ENCODE measurements at places on chromosomes 7 and 10.
A peak's percentile ranks its signal among the peaks of the same experiment; 100 is the strongest.

DNA sequence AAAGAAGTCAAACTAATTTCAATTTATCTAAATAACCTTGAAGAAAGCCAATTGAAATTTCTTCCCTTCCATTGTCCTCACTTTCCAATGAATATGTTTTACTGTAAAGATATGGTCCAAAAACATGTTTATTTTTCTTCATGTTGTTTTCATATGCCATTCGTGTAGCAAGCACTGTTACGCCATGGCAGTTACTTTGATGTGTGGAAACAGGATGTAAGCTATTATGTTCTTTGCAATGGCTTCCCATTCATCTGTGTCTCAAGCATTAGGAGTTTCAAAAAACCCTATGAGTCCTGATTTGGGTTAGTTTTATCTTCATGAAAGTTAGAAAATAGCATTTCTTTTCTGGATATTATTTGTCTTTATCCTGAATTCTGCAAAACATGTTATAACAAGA, 31.0 kb downstream of the GPR141 start:
- no peak for DNase-seq

DNA sequence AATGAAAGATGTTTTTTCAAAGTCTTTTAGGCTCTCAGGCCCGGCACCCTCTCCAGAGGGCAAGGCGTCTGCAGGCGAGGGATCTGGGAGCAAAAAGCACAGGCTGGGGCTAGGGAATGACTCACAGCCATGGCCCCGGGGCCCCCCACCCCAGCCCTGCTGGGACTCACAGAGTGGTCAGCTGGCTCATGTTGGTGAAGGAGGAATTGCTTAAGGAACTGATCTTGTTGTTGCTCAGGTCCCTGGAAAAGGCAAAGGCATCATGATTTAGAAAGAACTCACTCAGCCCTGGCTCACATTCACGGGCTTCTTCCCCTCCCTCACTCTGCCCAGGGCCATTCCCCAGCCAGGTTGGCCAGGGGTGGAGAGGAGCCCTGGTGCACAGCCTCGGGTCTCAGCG, 151.5 kb downstream of the SLIT1 start:
- no peak for DNase-seq

GRCh38 chr10:49260644-49261296, 38.2 kb upstream of the C10orf71 start:
- DNase-seq, result no peak

DNA sequence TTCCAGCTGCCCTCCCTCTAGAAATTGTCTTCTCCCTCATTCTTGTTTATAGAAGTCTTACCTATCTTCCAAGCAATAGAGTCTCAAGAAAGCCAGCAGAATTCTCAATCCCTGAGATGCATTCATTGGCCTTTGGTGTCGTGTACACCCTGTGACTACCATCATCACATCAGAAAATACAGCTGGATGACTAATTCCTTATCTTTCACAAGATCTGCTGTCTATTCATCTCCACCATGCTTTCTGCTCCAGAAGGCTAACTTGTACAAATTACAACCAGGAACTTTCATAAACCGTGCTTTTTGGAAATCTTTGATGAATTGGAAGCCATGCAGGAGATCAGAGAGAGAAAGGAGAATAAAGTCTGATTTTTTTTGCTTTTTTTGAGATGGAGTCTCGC, 1062.9 kb upstream of the GHITM start:
- DNase-seq, result no peak

- peak; percentile 53 for DNase-seq
Observed at GRCh38 chr10:988667-989545, 672 bp downstream of the GTPBP4 start.

DNA sequence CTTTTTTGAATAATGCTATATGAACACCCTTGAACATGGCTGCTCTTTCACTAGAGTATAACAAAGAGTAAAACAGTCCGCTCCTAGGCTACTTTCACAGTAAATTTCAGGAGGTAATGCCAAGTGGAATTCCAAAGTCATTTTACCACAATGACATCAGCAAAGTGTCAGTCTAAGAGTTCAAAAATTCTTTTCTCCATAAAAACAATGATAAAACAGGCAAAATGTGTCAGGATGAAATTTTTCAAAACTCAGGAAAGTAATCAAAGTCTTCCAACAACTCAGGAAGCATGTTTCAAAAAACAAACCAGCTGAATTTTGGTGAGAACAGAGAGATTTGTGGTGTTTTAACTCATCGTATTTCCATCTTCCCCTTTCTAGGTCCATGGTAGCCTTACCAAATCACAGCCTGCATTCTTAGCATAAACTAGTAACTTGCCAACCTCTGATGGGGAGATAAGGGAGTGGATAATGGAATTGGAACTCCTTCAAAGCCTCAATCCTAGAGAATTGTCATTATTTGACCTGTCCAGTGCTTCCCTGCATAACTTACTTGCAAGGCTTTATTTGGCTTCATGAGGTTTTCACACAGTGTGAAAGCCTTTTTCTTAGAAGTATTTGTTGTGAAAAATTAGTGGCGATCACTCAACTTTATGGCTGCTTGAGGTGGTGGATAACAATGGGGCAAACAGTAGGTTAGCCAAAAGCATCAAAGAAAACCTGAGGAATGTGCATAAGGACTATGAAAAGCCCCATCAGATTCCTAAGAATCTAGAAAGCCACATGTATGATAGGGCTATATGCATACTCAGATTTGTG, 302.7 kb downstream of the HDAC9 start:
- no peak for DNase-seq

DNA sequence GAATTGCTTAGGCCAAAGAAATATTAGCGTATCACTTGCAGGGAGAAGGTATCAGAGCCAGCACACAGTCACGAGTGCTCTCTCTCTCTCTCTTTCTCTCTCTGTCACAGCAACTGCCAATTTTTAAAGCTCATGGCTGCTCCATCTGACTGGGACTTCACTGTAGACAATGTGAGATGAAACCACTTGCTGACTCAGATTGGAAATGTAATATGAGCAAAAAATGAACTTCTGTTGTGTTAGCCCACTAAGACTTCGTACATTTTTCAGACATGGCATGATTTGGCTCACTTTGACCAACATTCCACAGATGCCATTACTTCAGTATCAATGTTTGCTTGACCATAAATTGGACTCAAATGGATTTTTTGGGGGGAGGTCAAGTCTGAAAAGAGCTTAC, 68.1 kb downstream of the DGKB start:
- DNase-seq, result no peak

GRCh38 chr7:34755008-34755407, 97.0 kb downstream of the NPSR1 start:
- no peak for DNase-seq

GRCh38 chr10:131698232-131698631, 202.6 kb upstream of the PPP2R2D start:
- DNase-seq, result no peak

GRCh38 chr10:100934084-100934659, 21.4 kb downstream of the SLF2 start:
- DNase-seq, result no peak

DNA sequence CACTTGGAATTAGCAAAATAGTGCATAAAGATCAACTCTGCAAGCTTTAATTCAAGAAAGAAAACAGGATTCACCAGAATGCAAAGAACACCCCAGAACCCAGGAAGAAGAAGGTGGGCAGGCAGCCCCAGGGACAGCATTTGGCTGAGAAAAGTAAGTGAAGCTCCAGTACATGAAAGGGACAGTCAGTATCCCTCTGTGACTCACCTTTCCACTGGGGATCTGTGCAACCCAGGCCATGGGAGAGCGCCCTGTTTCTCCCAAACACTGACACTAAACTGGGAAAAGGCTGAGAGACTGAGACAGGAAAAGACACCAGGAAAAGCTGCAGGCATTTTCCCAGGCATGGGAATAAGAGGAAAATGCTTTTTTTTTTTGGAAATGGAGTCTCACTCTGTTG, 28.2 kb downstream of the SNX13 start:
- no peak for DNase-seq

DNA sequence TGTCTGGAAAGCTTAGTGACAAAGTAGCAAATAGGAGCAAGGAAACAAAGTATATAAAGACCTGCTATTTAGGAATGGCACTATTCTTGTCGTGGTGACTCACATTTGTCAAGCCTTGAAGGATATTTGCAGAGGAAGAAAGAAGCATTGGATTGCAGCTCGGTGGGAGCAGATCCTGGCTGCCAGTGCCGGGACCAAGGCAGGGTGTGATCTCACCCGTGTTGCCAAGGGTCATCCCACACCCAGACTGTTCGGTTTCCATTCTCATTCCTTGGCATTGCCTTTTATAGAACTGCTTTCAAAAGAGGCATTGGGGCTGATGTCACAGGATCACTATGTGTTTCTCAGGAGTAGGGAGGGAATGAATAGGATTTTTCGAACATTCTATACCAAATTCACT, 176.2 kb downstream of the GALNT17 start:
- DNase-seq, result no peak

DNA sequence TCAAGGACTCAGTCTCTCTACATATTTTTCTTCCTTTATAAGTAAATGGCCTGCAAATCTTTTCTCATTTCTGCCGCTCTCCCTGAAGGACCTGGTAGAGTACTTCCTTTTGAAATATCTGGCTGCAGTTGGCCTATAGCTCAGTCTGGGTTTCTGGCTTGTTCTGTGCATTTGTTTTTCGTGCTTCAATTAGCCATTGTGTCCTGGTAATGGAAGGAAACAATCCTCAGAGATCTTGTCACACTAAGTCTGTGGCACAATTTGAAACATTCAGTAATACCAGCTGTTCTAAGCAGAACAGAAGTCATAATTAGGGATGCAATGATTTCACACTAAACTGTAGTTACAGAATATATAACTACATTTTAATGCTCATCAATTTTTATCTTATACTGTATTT, 545.0 kb downstream of the NRG3 start:
- DNase-seq, result no peak

- no peak for DNase-seq
Observed at GRCh38 chr7:141527076-141527475, 24.1 kb upstream of the AGK start.

DNA sequence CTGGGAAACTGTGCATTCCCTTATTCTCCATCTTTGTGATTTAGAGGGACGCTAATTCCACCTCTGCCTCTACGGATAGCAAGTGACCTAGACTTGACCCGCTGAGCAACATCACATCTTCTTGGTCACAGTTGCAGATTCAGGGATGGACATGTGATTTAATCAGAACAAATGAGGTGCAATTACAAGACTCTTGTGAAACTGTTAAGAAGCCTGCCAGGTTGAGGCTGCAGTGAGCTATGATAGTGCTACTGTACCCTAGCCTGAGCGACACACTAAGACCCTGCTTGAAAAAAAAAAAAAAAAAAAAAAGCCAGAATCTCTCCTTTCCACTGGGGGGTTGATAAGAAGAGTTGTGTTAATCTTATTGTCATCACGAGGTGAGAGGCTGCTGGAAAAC, 14.4 kb downstream of the MPLKIP start:
- no peak for DNase-seq

DNA sequence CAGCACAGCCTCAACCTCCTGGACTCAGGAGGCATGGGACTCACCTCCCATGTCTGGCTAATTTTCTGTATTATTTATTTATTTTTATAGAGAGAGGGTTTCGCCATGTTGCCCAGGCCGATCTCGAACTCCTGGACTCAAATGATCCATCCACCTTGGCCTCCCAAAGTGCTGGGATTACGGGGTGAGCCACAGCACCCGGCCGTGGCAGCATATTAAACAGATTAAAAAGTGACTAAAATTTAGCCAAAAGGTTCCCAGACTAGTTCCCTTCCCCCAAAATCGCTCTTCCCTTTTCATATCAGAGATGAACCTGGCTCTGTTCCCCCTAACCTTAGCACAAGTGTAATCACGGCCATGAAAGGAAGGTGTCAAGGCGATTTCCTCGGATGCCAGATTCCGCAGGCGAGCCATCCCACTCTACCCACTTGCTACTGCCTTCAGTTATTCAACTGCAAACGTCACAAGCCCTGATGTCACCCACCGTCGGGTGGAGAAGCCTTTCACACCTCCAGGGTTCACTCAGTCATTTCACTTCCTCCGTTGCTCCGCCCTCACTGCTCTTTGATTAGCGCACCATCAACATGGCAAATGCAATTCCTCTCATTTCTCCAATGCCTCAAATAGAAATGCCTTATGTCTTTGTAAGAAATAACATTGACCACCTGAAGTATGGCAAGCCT, 104.7 kb upstream of the RHEB start:
- DNase-seq, result no peak

DNA sequence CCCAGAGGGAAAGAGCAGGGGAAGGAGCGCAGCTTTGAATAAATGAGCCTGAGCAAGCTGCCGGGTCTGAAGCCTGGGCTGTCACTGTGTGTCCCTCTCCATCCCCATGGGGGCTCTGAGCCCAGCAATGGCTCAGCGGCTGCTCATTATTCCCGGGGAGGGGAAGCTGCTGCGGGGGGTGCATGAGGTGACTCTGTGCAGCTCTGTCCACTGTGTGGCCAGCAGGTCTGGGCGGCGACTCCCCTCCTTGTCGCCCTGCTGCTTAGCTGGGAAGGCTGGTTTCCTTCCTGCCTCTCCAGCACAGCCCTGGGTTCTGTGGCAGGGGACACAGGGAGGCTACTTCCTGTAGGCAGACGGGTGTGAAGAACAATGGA, 234.2 kb downstream of the PRPF18 start:
- DNase-seq, result no peak

DNA sequence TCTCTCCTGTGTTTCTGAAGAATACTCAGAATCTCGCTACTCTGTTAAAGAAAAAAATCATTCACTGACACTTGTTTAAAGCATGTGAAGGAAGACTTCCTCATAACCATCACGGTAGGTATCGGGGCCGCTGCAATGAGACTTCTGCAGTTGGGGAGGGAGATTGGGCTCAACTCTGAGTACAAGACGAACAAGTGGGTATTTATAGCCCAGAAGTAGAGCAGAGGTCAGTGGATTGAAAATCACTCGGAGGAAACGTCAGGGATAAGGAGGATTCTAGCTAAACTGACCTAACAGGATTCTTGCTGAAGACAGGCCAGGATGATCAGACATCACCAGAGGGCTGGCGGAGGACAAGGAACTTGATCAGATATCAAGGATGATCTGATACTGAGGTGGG, 33.3 kb downstream of the ITPRIP start:
- DNase-seq, result no peak

GRCh38 chr10:22321156-22321923, 441 bp downstream of the BMI1 start:
- peak; percentile 67 for DNase-seq

GRCh38 chr7:151520419-151521261, 945 bp upstream of the RHEB start:
- peak; percentile 52 for DNase-seq

DNA sequence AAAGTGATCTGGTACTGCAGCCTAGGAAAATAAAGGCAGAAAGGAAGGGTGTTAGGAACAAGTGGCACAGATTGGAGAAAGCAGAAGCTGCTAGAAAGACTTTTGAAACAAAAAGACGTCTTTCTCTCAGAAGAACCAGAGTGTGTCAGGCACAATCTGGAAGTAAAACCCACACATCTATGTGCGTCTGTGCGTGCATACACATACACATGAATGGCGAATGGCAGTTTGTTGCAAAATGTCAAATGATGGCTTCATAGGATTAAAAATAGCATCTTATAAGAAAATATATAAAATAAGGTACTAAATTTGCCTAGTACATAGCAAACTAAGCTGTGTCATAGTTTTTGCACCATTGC, 246.3 kb downstream of the CDK14 start:
- DNase-seq, result no peak

DNA sequence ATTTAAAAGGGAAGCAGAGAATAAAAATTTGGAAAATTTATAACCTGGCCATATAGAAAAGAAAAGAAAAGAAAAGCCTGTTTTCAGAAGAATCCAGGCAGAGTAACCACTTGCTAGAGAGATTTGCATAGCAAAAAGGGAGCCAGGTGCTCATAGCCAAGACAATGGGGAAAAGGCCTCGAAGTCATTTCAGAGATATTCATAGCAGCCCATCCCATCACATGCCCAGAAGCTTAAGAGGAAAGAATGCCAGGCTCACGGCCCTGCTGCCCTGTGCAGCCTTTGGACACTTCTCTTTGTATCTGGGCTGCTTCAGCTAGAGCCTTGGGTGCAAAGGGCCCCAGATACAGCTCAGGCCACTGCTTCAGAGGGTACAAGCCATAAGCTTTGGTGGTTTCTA, 159.8 kb downstream of the CCDC7 start:
- no peak for DNase-seq
